Stimulated activated CD8-positive, alpha-beta memory T cell treated with anti-CD3 and anti-CD28 coated beads, Interleukin-7, amount 100 ng/mL, for 48 hours (primary cell): ENCODE measurements at places on chromosomes 7 and 10.

GRCh38 chr7:55094092-55094690 lies 75.4 kb downstream of the EGFR start:
- DNase-seq, result no peak

DNA sequence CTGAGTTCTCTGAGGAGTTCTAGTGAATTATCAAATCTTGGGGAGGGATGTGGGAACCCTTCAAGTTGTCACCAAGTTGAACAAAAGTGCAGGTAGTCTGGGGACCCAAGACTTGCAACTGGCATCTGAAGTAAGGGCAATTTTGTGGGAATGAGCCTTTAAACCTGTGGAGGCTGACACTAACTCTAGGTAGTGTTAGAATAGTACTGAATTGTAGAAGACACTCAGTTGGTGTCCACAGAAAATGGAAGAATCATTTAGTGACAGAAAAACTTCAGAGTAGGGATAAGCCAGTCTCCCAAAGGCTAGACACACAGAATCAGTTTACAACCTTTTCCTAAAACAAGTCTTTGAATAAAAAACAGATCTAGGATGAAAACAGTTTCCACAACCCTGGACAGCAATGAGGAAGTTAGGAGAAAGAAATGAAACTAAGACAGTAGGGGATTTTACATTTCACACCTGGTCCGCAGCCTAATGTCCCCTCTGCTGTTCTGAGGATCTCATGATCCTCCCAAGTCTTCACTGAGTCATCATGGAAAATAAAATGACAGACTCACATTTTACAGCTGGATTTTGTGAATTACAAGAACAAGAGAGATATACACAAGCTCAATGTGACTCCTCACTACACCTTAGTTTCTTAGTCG lies 23.0 kb upstream of the ING3 start:
- no peak for DNase-seq

DNA sequence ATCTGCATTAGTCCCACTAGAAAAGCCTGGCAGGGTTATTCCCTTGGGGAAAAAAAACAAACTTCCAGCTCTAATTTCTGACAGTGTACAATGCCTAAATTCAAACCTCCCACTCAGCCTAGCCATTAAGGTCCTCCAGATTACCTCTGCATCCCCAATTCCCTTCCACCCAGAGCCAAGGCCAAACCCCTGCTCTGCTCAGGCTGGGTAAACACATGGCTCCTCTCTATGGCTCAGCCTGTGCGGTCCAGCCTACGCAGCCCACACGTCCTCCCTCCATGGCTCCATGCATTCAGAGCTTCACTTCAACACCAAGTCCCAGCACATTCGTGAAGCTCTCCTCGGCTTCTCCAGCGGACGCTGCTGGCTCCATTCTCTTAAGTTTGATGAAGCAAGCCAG lies 5.2 kb downstream of the DLG5 start:
- no peak for DNase-seq

GRCh38 chr10:61993711-61994401 lies 92.4 kb downstream of the ARID5B start:
- no peak for DNase-seq

DNA sequence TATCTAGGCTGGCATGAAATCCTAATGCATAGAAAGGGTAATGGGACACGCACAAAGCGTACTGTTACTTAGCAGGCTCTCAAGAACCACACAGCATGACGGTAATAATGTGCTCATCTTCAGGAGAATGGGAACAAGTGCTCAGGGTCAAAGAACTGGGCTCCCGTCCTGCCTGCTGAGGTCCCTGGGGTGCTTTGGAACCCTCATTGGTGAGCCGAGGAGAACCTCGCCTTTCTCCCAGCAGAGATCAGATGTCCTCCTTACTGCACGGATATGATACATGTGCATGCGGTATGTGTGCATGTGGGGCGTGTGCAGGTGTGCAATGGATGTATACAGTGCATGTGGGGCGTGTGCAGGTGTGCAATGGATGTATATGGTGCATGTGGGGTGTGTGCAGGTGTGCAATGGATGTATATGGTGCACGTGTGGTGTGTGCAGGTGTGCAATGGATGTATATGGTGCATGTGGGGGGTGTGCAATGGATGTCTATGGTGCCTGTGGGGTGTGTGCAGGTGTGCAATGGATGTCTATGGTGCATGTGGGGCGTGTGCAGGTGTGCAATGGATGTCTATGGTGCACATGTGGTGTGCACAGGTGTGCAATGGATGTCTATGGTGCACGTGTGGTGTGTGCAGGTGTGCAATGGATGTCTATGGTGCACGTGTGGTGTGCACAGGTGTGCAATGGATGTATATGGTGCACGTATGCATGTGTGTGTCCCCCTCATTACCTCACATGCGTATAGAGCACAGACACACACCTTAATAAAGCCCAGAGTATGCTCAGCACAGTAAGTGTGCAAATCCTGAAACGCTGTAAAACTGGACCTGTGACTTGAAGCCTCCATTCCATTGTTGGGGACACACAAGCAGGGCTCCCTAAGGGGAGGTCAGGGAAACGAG lies 336.3 kb downstream of the PTPRN2 start:
- DNase-seq, result no peak

DNA sequence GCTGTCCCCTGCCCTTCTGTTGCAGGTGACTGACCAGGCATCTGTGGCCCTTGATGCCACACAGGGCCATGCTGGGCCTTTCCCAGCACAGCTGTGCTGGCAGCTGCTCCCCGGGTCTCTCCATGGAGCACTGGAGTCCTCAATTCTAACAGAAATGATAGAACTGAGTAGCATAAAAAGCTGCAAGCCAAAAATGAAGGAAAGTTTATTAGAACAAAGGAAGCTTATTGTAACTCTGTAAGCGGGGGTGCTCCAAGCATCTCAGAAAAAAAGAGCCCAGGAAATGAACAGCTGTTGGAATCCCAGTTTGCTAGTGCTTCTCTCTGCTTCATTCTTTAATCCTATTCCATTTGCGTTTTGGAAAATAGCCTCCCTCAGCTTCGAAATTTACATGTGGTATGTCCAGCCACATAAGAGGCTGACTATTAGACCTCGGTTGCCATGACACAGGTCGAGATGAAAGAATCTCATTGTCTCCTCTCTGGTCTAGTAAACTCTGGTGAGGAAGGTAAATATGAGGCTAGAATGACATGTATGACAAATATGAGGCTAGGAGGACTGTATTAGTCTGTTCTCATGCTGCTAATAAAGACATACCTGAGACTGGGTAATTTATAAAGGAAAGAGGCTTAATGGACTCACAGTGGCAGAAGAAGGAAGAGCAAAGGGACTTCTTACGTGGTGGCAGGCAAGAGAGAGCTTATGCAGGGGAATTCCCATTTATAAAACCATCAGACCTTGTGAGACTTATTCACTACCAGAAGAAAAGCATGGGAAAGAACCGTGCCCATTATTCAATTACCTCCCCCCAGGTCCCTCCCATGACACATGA lies 23.7 kb downstream of the EPDR1 start:
- DNase-seq, result no peak
